Urothelium cell line (cell line): ENCODE measurements at places on chromosomes 12 and 14.
A peak's percentile ranks its signal among the peaks of the same experiment; 100 is the strongest.

DNA sequence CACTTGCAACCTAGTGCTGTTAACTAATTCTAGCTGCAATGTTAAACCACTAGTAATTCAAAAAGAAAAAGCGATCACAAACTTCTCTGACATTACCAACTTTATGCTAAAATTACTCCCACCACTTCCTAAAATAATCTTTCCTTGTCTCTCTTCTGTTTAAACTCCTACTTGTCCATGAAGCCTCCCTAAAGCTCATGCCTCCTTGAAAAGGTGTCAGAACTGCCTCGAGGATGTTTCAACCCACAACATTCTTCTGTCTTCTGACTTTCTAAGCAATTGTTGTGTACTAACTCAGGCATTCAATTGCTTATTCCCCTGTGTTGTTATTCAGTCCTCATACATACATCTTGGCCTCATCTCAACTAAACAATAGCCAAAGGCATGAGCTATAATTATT, 5.9 kb downstream of the GNPTAB start:
- no peak for DNase-seq

DNA sequence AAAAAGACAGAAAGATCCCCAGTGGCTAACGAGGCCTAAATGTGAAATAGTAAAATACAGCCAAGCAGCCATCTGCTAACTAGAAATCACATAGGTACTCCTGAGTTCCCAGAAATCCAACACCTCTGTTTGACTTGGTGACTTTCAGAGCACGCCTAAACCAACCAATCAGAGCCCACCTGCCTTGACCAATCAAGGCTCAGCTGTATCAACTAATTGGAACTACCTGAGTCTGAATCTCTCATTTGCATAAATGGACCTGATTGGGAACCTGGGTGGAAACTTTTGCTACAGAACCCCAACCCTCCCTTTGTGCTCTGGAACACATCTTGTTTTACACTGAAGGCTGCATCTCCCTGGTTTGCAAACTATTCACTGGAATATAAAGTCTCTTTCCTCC, 5.1 kb upstream of the TCL1B start:
- no peak for DNase-seq

DNA sequence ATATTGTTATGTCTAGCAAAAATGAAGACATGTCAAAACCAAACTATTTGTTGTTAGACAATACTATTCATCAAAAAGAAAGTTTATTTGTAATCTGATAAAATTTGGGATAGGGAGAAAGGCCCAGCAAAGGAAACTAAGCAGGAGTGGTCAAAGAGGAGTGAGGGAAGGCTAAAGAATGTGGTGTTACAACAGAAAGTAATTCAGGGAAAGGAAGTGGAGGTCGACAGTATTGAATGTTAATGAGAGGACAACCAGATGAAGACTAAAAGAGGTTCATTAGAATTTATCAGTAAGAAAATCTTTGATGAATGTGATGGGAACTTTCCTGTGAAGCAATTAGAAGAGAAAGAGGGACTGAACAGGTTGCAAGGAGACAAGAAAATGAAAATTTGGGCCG, 33.9 kb downstream of the PLCZ1 start:
- DNase-seq: no peak

- no peak for DNase-seq
Observed at GRCh38 chr12:98821866-98822265, 176.8 kb downstream of the APAF1 start.

- peak; percentile 4 for DNase-seq
Observed at GRCh38 chr14:84483072-84483420, 1046.9 kb upstream of the FLRT2 start.

- no peak for DNase-seq
Observed at GRCh38 chr12:130645751-130646150, 70.3 kb downstream of the RIMBP2 start.

- no peak for DNase-seq
Observed at GRCh38 chr12:10147714-10148403, 17.9 kb upstream of the CLEC7A start.

GRCh38 chr14:106115401-106115800, 589.0 kb downstream of the TMEM121 start:
- DNase-seq: no peak

DNA sequence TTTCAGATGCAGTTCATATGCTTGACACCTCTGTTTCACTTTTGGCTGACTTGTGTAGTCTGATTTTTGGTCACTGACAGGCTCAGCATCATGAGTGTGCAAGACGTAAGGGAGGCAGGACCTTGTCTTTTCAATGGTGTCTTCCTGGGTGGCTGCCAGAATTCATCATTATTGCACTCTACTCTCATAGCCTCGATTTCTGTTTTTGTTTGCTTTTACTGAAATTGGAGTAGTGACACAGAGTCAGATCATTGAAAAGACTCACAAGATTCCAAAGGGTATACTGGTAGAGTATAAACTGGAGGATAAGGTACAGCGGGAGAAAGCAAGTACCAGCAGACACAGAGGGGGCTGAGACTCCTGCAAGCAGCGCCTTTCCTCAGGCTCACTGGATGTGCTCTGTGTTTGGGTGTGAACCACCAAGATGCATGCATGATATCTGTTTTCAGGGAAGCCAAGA, 126.3 kb upstream of the FGD4 start:
- DNase-seq: no peak

- DNase-seq: no peak
Observed at GRCh38 chr12:30515351-30515750, 180.3 kb downstream of the IPO8 start.

- DNase-seq: no peak
Observed at GRCh38 chr12:91224401-91224800, 41.8 kb upstream of the DCN start.

- DNase-seq: no peak
Observed at GRCh38 chr14:68623307-68623706, 169.6 kb downstream of the ZFP36L1 start.

DNA sequence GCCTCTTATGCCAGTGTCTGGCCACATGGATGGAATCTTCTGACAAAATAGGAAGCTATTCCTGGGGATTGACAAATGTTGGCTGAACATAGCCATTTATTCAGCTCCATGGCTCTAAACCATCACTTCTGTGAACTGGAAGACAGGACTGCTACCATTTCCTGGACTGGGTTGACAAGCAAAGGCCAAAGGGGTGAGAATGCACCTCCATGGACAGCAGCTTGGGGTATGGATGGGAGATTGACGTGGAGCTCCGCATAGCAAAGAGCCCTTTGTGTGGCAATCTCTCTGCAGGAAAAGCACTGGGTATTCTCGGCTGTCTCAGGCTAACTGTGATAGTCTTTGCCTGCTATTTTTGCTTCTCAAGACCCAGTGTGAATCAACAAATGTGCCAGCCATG, 223.0 kb upstream of the EGLN3 start:
- DNase-seq: no peak

GRCh38 chr14:34766060-34766459, 51.7 kb upstream of the CFL2 start:
- no peak for DNase-seq

DNA sequence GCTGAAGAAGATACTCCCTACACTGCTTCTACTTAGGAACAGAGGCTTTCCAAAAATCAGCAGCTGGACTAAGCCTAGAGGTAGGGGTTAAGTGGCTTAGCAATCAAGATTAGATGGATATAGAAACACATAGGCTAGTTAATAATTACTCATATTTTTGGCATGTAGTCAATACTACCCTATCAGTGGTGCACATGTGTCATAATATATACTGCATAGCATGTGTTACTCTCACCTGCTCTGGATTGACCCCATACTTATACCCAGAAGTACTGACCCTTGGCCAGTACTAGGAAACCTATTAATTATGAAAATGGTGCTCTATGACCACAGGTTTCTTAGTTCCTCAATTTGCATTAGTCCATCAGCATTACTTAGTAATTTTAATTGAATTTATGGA, 528.4 kb upstream of the LMO3 start:
- DNase-seq: no peak

GRCh38 chr14:93039649-93040315, 75.9 kb downstream of the ITPK1 start:
- DNase-seq: no peak

- DNase-seq: peak; percentile 20
Observed at GRCh38 chr12:104669089-104669721, 212.5 kb downstream of the CHST11 start.

DNA sequence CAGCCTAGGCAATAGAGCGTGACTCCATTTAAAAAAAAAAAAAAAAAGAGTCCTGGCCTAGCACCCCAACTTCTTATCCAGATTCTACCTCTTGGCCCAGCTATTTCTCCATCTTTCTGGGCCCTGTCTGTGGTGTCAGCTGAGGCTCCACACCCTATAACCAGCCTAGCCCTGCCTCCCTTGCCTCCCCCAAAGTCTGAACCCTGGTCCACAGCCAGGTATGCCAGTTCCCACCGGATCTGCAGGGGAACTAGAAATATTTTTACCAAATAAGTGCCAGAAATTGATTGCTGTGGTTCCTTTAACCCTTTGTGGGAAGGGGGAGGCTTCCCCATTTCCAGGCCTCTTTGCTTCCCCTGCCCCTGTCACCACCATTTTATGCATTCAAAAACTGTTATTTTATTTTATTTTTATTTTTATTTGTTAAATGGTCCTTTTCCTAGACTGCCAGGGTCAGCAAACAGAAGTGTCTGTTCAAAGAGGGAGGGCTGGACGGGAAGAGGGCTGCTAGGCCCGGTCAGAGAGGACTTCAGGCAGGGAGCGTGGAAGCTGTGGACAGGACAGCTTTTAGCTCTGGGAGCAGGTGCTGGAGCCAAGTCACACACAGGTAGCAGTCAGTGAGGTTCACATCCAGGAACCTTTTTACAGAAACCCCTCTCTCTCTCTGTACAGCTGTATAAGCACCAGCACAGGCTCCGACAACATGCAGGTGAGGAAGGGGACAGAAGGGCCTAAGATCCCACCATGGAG, 23.2 kb downstream of the TTC9 start:
- no peak for DNase-seq

GRCh38 chr12:52602552-52602951, 1.3 kb upstream of the KRT72 start:
- DNase-seq: no peak

DNA sequence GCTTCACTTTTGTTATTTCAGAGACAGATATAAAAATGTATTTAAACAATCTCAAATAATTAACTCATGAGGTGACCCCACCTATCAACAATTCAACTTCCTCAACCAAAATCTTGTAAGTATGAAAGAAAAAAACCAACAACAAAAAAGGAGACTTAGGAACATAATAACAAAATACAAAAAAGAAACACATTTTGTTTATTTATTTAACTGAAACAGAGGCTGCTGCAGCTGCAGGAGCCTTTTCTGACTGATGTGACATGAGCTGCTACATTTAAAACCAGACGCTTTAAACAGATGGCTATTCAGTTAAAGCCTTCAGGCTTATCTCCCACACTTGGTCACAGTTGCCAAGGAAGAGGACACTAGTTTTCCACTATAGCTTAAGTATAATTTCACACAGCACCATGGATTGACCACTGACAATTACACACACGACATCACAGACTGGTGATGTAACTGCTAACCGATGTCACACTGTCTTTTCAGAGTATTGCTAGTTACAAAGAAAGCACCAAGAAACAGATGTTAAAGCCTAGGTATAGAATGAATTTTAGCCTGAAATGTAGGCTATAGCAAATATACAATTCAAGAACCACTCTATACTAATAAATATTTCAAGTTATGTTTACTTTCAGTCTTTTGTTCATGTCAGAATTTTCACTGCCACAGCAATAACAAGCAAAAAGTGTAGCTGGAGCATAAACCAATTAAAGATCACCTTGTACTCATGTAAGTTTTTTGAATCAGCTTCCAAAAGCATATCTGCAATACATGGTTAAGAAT, 113.0 kb downstream of the MED13L start:
- no peak for DNase-seq
